ENCODE measurements at places on chromosomes 4 and X.

- H3K27me3 ChIP-seq: no peaks in the 10 kb centered on the region
- H3K4me1 ChIP-seq: no peaks in the 10 kb centered on the region
- no peak overlapping the region for H3K4me3 ChIP-seq
- H3K27ac ChIP-seq: no peak overlapping the region
Observed at GRCh38 chr4:87317527-87317926, 5.2 kb downstream of the HSD17B13 start.

- no peaks in the 10 kb centered on the region for H3K27me3 ChIP-seq
- DNase-seq: no peak
- no peaks in the 10 kb centered on the region for H3K36me3 ChIP-seq
- peaks cover 15% of the 10 kb centered on the region for H3K4me1 ChIP-seq
Observed at GRCh38 chr4:149752729-149753128, 62.9 kb downstream of the IQCM start.

- no peak overlapping the region for H3K4me3 ChIP-seq
- H3K27ac ChIP-seq: no peak overlapping the region
- H3K36me3 ChIP-seq: peaks cover 1% of the 10 kb centered on the region
- no peak for DNase-seq
- no peaks in the 10 kb centered on the region for H3K27me3 ChIP-seq
- no peaks in the 10 kb centered on the region for H3K4me1 ChIP-seq
Observed at GRCh38 chr4:163191999-163192398, 25.3 kb upstream of the NAF1 start.

- peak overlapping the region; percentile 81 for H3K27ac ChIP-seq
- no peak for DNase-seq
Observed at GRCh38 chrX:33156152-33156726, 55.1 kb downstream of the DMD start.

GRCh38 chr4:41427931-41428600 is 109.9 kb upstream of the LIMCH1 start:
- no peak overlapping the region for H3K4me3 ChIP-seq
- peaks cover 82% of the 10 kb centered on the region for H3K4me1 ChIP-seq
- H3K27ac ChIP-seq: peak overlapping the region; percentile 90
- no peaks in the 10 kb centered on the region for H3K27me3 ChIP-seq
- H3K36me3 ChIP-seq: no peaks in the 10 kb centered on the region

DNA sequence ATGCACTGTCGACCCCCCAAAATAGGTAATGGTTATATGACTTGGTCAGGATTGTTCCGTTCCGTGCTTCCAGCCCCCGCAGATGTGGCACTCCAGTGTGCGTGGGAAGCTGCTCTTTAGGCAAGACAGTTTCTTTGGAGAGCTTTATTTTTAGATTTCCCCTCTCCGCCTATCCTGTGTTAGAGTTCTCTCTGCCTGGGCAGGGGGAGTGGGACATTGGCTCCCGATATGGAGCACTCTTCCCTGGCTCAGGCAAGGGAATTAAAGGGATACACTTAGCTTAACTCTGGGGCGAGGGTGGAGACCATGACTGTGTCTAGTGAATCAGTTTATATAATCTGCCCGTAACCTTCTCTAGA is 36.0 kb downstream of the DLG3 start:
- H3K4me3 ChIP-seq: no peak overlapping the region
- no peak for DNase-seq
- H3K36me3 ChIP-seq: peaks cover 3% of the 10 kb centered on the region
- H3K4me1 ChIP-seq: peaks cover 58% of the 10 kb centered on the region
- H3K27me3 ChIP-seq: no peaks in the 10 kb centered on the region

GRCh38 chr4:25663781-25664180 is 8.1 kb downstream of the SLC34A2 start:
- no peak overlapping the region for H3K27ac ChIP-seq
- DNase-seq: no peak
- peaks cover 3% of the 10 kb centered on the region for H3K4me1 ChIP-seq
- H3K36me3 ChIP-seq: no peaks in the 10 kb centered on the region
- H3K4me3 ChIP-seq: no peak overlapping the region

DNA sequence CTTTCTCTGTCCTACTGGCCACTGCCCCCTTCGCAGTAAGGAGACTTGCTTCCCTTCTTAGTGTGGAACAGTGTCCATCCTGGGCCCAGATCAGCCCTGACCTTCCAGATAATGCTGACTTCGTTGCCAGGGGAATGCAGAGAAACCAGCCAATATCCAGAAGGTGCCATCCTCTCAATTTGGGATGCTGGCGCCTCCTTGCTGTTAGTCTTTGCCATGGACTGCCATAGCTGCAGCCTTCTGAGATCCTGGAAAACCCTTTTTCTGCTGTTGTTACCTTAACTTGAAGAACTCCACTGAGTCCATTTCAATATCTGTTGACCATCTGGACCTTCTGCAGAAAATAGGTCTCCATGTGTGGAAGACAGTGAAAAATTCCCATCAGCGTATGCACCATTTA is 21.8 kb downstream of the RAI2 start:
- no peak overlapping the region for H3K27ac ChIP-seq
- no peak overlapping the region for H3K4me3 ChIP-seq
- no peaks in the 10 kb centered on the region for H3K4me1 ChIP-seq
- peaks cover 48% of the 10 kb centered on the region for H3K27me3 ChIP-seq

GRCh38 chr4:77629885-77630284 is 24.3 kb downstream of the CXCL13 start:
- DNase-seq: no peak
- H3K4me1 ChIP-seq: no peaks in the 10 kb centered on the region
- H3K27ac ChIP-seq: no peak overlapping the region
- no peaks in the 10 kb centered on the region for H3K27me3 ChIP-seq
- H3K36me3 ChIP-seq: no peaks in the 10 kb centered on the region

DNA sequence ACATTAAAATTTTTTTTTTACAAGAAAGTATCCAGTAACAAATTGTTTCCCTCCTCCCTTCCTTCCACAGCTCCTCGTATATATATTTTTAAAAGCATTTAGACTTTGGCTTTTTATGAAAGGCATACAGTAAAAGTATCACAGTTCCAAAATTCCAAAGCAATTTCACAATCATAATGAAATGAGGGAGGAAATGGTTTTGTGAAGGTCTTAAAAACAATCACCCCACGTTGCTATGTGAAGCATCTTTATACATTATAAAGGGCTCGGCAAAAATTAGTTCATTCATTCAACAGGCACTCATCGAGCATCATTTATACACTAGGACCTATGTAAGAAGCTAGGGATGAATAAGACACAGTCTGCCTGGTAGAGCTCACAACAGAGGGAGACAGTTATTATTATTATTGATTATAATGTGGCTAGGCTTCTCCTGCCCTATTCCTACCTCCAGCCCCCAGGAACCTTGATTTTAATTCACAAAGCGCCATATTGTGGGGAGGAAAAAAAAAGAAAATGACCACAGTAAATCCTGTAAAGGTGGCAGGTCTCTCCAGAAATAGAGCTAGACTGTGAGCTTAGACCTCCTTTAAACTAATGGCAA is 239.9 kb downstream of the MAML3 start:
- H3K4me1 ChIP-seq: peaks cover 61% of the 10 kb centered on the region
- H3K27ac ChIP-seq: peak overlapping the region; percentile 91
- DNase-seq: no peak
- no peak overlapping the region for H3K4me3 ChIP-seq
- no peaks in the 10 kb centered on the region for H3K27me3 ChIP-seq
- H3K36me3 ChIP-seq: no peaks in the 10 kb centered on the region

DNA sequence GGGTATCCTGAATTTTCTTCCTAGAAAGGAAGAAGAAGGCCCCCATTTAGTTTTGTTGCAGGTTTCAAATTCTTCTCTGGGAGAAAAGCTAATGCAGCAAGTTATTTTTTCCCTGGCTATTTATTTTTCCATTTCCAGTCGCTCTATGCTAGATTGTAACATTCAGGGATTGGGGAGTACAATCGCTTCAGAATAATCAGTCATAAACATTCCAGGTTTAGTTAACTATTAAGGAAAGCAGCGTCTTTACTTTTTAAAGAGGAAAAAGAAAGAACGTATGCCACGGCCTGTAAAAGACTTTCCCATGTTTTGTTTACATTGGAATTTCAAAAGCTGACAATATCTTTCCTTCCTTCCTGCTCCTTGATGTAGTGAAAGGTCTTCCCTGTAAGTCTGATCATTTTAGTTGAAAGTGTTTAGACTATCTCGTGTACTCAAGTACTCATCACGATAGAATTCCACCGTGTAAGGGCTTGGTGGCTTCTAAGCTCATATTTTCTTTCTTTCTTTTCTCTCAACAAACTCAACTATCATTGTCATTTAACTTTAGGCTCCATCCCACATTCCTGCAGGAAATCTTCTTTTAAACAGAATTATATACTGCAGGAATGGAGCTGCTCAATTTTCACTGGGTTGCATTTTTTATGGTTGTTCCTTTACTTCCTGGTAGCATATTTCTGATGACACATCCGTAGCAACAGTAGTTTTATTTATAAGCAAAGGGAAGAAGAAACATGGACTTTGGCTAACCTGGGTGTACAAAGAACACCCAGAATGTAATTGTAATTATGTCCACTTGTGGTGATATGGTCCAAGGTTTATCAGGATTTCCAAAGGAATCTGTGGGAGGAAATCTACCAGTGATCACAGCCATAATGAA is 213.1 kb upstream of the FAT1 start:
- DNase-seq: no peak
- H3K27me3 ChIP-seq: no peaks in the 10 kb centered on the region
- peak overlapping the region; percentile 88 for H3K27ac ChIP-seq

DNA sequence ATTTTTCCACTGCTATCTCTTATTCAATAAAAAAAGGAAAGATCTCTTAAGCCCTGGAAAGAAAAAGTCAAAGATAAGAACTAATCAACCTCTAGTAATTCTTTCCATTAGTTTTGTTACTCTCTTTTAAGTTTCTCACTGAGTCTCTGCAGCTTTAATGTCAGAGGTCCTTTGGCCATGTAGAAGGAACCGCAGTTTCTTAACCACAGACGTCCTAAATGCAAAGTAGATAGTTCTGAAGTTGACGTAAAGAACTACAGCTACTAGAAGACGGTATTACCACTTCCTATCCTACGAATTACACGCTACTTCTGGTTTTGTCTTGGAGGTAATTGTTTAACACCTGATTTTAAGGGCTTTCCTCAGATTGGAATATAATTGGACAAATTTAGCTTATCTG is 325.9 kb downstream of the ANKRD50 start:
- no peak for DNase-seq
- H3K4me3 ChIP-seq: no peak overlapping the region
- H3K36me3 ChIP-seq: no peaks in the 10 kb centered on the region
- no peak overlapping the region for H3K27ac ChIP-seq
- peaks cover 22% of the 10 kb centered on the region for H3K4me1 ChIP-seq

- H3K27me3 ChIP-seq: no peaks in the 10 kb centered on the region
- H3K36me3 ChIP-seq: no peaks in the 10 kb centered on the region
- DNase-seq: no peak
Observed at GRCh38 chr4:101682946-101683345, 107.6 kb upstream of the BANK1 start.

DNA sequence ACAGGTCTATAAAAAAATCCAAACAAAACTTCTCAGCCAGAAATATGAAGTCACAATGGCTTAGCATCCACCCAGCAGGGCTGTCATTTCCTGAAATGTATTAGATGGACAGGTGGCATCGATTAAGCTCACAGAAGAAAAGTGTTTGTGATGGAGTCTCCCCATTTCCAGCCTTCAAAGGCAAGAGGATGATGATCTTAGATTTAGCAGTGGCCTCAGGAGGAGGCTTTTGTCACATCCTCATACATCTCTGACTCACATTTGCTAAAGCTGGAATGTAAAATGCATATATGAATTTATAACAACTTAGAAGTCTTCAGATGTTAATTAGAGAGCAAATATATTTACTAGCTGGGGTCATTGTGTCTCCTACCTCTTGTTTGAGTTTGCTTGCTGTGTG is 441.9 kb downstream of the SPRY1 start:
- no peaks in the 10 kb centered on the region for H3K27me3 ChIP-seq
- no peak overlapping the region for H3K4me3 ChIP-seq
- H3K36me3 ChIP-seq: peaks cover 3% of the 10 kb centered on the region
- peaks cover 24% of the 10 kb centered on the region for H3K4me1 ChIP-seq

GRCh38 chr4:101198682-101199339 is 148.5 kb downstream of the PPP3CA start:
- H3K36me3 ChIP-seq: peaks cover 2% of the 10 kb centered on the region
- H3K27ac ChIP-seq: peak overlapping the region; percentile 0
- H3K4me1 ChIP-seq: peaks cover 19% of the 10 kb centered on the region
- no peak overlapping the region for H3K4me3 ChIP-seq

DNA sequence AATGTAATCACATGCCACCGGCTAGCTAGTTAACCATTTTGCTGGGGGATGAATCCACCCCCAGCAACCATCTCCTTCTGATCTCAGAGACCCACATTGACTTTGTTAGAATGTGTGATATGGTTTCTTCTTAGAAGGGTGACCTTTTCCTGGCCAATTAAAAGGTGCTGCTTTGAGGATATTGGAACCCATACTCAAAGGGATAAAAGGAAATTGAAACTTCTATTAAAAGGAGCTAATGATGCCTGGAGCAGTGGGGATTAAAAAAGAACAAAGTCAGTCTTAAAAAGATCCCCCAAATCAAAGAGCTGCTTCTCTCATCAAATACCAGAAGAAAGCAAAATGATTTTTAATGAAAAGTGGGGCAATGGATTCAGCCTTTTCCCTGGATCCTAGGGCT is 214.1 kb downstream of the SHROOM3 start:
- peaks cover 16% of the 10 kb centered on the region for H3K36me3 ChIP-seq
- H3K4me3 ChIP-seq: no peak overlapping the region
- H3K27me3 ChIP-seq: no peaks in the 10 kb centered on the region
- DNase-seq: no peak

GRCh38 chr4:154184238-154184637 is 307.4 kb downstream of the DCHS2 start:
- no peak for DNase-seq
- H3K4me3 ChIP-seq: no peak overlapping the region
- H3K36me3 ChIP-seq: no peaks in the 10 kb centered on the region
- no peak overlapping the region for H3K27ac ChIP-seq
- H3K27me3 ChIP-seq: peaks cover 10% of the 10 kb centered on the region
- H3K4me1 ChIP-seq: no peaks in the 10 kb centered on the region

DNA sequence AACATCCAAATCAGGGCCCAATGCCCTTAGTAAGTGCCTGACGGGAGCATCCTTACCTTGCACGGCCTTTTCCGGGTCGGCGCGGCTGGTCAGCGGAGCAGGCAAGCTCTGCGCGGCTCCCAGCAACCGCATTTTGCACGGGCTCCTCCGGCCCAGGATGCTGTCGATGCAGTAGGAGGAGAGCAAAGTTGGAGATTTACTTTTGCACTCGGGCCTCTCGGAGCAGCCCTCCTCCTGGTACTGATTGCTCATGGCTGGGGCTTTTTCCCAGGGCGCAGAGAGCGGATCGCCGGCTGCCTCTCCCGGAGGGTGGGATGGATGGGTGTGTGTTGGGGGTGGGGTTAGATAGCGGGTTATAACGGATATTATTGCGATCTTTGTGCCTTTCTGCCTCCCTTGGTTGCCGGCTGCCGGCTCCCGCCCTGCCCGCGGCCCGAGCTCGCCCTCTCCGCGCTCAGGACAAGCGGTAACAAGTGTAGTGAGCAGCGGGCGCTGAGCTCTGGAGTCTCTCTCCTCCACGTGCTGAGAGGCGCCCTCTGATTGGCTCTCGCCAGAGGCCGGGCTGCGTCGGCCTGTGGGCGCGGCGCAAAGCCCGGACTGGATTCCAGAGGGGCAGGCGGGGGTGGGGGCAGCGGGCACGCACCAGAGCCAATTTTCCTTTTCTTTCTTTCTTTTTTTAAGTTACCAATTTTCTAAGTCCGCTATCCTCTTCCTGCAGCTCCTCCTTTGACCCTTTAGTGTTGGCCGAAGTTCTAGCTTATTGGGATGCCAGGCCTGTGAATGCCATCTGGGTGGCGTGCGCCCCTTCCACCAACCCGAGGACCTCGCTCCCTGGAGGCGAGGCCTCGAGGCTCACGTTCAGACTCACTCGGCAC is at the start of gene ARX:
Gene ARX, minus strand, starts transcription at position 480 of the 875 bp plus-strand sequence. Its CDS starts 228 bp downstream, at position 252.
- no peaks in the 10 kb centered on the region for H3K36me3 ChIP-seq
- H3K4me1 ChIP-seq: peaks cover 23% of the 10 kb centered on the region
- H3K27me3 ChIP-seq: peaks cover 93% of the 10 kb centered on the region

All from mesothelial cell of epicardium (in vitro differentiated cells).